ENCODE measurements at places on chromosomes 1 and 21.

DNA sequence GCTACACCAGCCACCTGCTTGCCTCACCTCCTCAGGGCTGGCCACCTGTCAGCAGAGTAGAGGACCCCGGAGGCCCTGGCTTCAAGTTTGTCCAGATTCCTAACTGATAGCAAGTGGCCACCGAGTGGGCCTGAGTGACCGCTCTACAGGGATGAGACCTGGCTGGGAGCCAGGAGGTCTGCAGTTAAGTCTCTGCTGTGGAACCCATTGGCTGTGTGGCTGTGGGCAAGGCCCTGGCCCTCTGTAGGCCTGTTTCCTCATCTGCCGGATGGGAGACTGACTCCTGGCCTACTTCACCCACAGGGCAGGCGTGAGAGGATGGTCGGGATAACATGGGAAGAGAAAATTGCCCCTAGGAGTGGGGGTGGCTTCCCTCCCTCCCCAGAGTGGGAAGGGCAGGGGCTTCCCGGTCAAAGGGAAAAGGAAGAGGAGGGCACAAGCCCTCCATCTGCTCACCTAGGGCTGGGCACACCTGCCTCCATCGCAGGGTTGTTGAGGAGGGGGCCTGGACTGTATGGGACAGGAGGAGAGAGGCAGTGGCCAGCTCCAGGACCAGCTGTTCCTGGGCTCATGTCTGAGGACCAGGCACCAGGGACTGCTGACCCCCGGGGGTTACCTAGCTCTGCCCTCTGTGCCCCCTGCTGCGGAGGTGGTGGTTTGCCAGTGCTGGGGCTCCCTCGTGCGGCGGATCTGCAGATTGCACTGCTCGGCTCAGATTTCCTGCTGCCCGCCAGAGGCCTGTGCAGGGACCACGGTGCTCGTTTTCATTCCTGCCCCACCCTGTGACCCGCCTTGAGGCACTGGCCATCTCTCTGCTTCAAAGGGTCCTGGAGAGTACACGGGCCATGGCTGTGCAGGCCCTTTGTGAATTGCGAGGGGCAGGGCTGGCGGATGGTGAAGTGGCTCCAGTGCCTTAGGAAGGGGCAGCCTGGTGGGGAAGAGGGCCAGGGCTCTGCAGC lies 9.1 kb upstream of the MTFR1L start:
- peak; percentile 65 for DNase-seq

- peak; percentile 70 for DNase-seq
These were observed 7.2 kb upstream of the SEMA4A start for GRCh38 chr1:156146020-156146768.

DNA sequence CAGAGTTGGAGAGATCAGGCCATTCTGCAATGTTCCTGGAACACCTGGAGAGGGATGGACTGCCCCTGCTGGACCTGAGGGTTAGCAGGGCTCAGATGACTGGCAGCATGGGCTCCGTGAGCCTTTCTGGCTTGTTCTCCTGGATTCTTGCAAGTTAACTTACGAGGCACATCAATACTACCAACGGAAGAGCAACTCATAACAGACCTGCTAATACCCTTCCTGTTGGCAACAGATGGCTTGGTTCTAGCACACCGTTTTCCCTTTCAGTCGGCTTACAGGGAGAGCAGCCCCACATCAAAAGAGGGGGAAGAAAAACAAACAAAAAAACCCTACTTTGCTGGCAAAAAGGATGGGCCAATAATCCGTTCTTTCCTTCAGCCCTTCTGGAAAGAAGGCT lies 47.9 kb downstream of the SLC66A1 start:
- DNase-seq: no peak

- DNase-seq: no peak
These were observed 21.9 kb downstream of the MCOLN2 start for GRCh38 chr1:84975035-84975434.

DNA sequence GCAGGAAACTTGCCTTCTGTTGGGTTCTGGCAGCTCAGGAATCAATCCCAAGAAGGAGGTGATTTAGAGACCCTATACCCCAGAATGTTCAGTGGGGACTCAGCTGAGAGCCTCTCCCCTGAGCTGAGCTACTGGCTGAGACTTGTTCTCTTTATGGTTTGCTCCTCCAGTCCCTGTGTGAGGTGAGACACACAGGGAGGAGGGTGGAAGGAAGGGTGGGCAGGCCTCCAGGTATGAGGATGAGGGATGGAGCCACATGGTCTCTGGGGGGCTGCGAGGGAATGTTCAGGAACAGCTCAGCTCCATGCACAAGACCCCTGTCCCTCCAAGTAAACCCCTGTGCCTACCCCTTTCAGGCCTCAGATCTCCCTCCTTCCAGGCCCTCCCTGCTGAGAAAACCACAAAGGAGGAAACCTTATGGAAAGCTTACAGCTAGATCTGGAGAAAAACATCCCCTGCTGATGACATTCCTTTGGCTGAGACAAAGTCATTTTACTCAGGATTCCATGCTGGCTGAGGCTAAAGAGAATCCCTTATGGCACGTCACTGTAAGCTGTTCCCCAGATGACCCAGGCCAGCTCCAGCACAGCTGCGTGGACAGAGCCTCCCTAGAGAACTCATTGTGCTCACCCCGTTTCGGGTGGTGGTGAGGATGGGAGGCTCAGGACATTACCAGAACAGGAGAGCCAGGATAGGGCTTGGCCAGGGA lies 91.5 kb upstream of the IPO9 start:
- DNase-seq: no peak

GRCh38 chr1:9696793-9697192 lies 45.3 kb downstream of the PIK3CD start:
- no peak for DNase-seq

DNA sequence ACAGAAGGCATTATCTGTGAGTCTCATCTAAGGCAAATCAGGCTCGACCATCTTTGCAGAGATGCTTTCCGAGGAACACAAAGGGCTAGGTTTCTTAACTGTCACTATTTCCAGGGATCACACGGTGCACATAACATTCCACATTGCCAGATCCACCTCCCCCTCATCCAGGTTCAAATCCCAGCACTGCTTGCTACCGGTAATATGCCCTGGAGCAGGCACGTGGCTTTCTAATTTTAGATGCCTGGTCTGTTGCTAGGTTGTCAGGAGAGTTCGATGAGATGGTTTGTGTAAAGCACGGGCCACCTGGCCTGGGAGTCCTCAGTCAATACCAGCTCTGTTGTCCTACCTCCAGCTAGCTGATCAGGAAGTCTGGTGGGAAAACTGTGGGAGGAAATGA lies 598.6 kb downstream of the NPHP4 start:
- DNase-seq: no peak

GRCh38 chr1:50531601-50532000 lies 108.4 kb upstream of the DMRTA2 start:
- no peak for DNase-seq

GRCh38 chr1:150516050-150516591 lies 569 bp downstream of the FALEC start:
- no peak for DNase-seq

GRCh38 chr1:5680600-5680999 lies 311.6 kb downstream of the NPHP4 start:
- no peak for DNase-seq

- DNase-seq: no peak
These were observed 28.6 kb upstream of the FNBP1L start for GRCh38 chr1:93419344-93419743.

GRCh38 chr1:28326984-28327383 lies 1.9 kb upstream of the MED18 start:
- DNase-seq: no peak

- no peak for DNase-seq
These were observed 635 bp upstream of the MMEL1 start for GRCh38 chr1:2633366-2633935.

GRCh38 chr21:24225431-24225830 lies 1381.8 kb downstream of the MRPL39 start:
- no peak for DNase-seq

DNA sequence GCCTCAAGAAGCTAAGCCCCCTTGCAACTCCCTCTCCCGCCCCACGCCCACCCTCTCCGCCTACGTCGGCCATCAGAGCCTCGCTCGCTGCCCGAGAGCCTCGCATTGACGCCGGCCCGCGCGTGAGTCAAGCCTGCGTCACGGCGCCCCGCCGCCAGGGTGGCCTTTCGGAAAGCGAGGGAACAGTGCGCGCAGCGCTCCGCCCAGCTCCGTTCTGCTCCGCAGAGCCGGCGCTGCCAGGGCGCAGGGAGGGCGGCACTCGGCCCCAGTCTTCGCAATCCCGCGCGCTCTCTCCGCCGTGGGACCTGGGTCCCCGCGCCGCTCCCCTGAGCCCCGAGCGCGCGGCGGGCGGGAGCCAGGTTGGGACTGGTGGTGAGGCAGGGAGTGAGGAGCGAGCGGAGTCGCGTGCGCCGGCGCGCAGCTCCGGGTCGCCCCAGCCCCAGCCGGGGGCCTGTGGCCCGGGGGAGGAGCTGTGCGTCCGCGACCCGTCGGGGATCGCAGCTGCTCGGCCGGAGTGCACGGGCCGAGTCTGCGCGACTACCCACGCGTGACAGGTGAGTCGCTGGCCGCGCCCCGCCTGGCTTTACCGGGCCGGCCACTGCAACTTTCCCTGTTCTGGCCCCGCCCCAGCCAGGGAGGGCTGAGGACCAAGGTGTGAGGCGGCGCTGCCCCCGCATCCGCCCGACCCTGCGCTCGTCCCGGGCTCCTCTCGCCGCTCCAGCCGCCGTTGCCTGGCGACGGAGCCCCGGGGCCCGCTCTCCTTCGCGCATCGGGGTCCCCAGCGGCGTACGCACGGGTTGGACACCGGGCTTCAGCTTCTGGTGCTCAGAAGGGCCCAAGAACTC lies at the start of gene SLC6A17:
SLC6A17 (plus strand) TSS at position 165 of the 845 bp plus-strand sequence. CDS start 16,436 bp downstream, outside the sequence.
- DNase-seq: no peak

GRCh38 chr1:167503626-167504466 lies 14.5 kb downstream of the CD247 start:
- DNase-seq: no peak

- DNase-seq: peak; percentile 39
These were observed 383.5 kb downstream of the OMA1 start for GRCh38 chr1:58162952-58163550.

- DNase-seq: no peak
These were observed 106.8 kb upstream of the CACHD1 start for GRCh38 chr1:64363111-64363510.

GRCh38 chr1:35927472-35927871 lies 3.4 kb upstream of the AGO3 start:
- DNase-seq: no peak

DNA sequence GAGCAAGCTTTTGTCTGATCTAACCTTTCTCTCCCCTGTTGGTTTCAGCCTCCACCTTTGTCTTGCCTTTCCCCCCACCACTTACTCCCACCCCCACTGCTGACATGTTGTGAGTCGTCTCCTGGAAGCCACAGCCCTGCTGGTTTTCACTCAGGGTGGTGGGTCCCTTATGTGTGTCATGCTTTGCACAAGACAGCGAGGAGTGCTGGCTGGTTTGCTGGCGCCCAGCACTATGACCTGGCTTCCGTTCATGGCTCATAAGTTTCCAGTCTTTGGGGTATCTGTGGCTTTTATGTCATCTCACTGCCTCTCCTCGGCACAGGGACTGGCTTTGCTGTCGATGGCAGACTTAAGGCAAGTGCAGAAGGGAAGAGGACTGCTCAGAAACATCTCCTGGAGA lies 177.7 kb downstream of the KIF26B start:
- DNase-seq: no peak

GRCh38 chr1:182680901-182681567 lies 3.4 kb downstream of the RGS8 start:
- no peak for DNase-seq

- DNase-seq: no peak
These were observed 41.2 kb upstream of the PDC start for GRCh38 chr1:186502087-186502486.

GRCh38 chr1:248751635-248752034 lies 3.9 kb downstream of the LYPD8 start:
- DNase-seq: no peak

DNA sequence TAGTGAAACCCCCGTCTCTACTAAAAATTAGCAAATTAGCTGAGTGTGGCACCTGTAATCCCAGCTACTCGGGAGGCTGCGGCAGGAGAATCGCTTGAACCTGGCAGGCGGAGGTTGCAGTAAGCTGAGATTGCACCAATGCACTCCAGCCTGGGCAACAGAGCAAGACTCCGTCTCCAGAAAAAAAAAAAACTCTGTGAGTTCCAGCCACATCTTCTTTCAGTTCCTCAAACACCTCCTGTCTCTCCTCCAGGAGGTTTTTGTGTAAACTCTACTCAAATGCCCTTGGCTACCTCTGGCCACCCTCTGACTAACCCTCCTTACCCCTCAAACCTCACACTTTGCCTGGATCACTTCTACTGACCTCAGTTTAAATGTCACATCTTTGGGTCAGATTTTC lies 38.1 kb downstream of the RCSD1 start:
- DNase-seq: no peak

DNA sequence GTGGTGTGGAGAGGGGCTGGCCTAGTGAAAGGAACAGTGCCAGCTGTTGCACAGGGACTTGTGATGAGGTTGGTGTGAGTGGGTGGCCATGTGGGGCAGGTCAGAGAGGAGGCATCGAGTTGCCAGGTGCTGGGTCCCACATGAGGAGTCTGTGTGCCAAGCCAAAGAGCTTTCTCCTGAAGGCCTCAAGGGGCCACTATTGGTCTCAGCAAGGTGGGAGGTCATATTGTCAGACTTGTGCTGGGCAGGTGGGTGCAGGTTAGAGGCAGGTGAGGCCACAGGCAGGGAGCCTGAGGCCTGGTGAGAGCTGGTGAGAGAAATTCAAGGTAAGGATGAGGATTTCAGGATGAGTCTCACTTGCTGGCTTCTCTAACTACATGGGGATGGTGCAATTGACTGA lies 256.8 kb downstream of the DISC1 start:
- no peak for DNase-seq

GRCh38 chr1:199867601-199868000 lies 159.9 kb upstream of the NR5A2 start:
- DNase-seq: peak; percentile 83

DNA sequence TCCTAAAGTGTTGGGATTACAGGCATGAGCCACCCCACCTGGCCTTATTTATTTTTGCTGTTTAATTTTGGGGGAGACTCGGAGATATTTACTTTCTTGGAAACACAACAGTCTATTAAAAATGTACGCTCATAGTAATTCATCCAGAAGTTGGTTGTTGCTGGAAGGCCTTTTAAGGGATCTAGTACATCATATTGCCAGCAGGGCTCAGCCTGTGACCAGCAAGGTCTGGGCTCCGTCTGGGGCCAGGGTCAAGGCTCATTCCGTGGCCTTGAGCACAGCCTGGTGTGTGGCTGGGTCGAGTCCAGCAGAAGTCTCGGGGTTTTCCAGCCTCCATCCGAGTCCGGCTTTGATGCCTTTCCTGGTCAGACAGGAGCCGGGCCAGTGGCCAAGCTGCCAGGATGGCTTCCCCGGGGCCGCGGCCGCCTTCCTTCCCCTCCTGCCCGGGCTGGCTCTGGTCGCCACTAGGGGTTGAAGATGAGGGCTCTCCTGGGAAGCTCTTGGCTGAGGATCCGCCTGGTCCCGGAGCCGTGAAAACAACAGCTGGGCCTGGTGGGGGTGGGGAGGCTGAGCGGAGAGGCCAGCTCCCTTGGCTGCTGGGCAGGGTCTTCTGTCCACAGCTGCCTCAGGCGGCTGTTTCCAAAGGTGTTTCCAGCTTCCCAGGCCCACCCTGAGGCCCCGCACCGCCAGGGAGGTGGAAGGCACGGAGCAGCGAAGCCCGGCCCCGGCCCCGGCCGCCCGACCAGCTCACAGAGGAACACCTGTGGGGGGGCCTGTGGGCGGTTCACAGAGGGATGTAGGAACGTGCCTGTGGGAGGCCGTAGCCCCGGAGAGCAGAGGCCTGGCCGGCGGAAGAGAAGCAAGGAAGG lies 5.1 kb upstream of the VWA1 start:
- DNase-seq: no peak

GRCh38 chr1:2601721-2602303 lies 15.2 kb downstream of the PRXL2B start:
- DNase-seq: no peak
